Stimulated activated CD4-positive, alpha-beta T cell treated with anti-CD3 and anti-CD28 coated beads, Interleukin-1b, Interleukin-23, amount 100 ng/mL, for 24 hours (primary cell): ENCODE measurements at places on chromosomes 3 and 15.

GRCh38 chr15:96716075-96716474 is 385.6 kb downstream of the NR2F2 start:
- DNase-seq = no peak

DNA sequence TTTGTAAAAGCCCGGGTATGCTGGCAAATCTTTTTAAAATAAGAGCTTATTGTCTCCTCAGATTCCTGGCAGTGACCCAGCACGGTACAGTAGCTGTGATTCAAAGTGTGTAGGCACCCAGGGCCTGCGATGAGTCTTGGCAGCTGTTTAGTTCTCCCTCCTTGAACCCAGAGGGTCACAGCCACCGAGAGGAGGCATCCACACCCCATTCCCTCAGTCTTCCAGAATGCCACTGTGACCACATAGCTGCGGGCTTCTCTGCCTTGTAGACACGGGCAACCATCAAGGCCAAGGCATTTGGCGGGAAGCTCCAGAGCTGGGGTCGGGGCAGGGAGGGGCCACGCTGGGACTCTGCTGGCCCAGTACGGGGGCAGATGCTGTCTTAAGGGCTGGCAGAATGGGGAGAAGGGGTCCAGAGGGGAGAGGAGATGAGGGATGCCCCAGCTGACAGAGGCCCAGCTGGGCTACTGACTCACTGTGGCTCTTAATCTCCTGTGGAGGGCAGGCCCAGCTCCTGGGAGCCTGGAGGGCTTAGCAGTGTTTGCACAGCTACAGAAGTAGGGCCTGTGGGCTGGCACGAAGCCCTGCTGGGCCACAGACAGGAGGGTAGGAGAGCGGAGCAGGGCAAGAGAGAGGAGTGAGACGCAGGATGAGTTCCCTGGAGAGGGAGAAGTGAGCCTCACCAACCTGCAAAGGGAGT is 68.8 kb upstream of the DLG1 start:
- DNase-seq = no peak

DNA sequence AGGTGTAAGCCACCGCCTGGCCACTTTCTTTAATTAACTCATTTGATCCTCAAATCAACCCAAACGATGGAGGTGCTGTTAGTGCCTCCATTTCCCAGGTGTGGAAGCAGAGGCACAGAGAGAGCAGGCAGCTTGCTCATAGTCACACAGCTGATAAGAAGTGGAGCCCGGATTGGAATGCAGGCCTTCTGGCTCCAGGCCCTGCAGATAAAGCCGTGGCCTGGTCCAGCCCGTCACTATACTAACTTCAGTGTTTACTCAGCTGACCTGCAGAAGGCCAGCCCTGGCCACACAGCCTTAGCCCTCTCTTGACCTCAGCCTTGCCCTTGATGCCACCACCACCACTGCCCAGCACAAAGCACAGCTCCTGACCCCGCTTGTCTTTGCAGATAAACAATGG is 116.7 kb downstream of the NUP210 start:
- no peak for DNase-seq

DNA sequence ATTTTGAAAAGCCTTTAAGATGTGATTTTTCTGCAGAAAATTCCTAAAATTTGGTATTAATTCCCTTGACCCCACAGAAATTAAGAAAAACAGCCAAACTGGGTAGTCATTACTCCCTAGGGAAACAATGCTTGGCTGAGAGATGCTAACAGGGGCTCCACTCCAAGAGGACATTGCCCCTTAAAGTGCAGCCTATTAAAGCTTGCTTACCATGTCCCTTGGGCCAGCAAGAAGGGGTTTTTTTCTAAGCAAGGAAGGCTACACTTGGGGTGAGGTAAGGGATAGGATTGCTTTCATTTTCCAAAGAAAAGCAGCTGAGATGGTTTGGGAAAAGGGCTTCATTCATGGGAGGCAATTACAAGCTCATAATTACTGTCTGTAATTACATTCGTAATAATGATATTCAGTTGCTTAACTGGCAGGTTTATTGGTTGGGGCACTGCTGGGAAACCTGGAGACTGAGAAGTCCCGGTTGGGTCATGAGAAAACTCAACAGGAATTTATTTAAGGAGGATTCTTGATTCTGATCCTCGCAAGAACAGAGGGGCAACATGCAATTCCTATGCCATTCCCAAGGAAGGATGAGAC is 247.5 kb downstream of the NR1D2 start:
- no peak for DNase-seq

DNA sequence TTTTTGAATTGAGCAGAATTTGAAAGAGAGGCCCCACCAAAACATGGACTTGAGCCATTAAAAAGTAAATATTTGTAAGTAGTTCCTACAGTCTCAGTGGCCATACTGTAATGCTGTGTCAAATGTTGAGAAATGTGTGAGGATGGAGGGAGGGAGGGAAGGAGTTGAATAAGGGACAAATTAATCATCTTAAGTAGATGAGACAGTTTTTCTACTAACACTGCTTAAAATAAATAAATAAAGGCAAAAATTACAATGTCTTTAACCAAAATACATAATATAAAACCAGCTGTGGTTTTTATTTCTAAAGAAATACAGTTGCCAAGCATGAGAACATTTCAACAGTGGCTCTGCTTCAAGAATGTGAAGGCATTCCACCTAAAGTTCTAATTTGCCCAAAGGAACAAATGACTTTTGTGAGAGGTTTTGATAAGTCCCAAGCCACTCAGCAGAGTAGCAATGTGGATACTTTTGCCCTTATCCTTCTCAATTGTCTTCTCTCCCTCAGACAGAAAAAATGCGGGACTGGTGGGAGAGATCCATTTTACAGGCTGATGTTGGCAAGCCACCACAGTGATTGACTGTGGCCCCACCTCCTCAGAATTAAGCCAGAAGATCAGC is 427.0 kb upstream of the RARB start:
- DNase-seq = no peak

- no peak for DNase-seq
These were observed 318.6 kb downstream of the SUCLG2 start for GRCh38 chr3:67335813-67336212.

- no peak for DNase-seq
These were observed 204.9 kb upstream of the CGNL1 start for GRCh38 chr15:57171426-57171825.

DNA sequence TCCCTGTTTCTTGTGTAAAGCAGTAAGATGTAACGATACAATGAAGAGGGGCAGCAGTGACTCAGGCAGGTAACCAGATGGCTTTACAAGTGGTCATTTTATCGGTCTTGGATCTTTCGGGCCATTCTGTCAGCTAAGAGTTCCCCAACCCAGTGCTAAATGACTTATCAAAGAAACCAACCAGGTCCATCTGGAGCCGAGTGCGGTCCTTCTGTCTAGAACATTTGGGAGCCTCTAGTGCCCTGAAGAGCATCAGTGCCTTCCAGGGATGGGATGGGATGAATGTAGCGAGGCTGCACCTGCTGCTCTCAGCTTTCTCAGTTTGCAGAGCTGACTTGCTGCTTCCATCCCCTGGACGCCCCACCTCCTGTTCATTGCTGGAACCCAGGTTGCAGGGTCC is 131.7 kb upstream of the AGBL1 start:
- DNase-seq = no peak

GRCh38 chr3:49266410-49267095 is 10.5 kb downstream of the C3orf62 start:
- DNase-seq = no peak

DNA sequence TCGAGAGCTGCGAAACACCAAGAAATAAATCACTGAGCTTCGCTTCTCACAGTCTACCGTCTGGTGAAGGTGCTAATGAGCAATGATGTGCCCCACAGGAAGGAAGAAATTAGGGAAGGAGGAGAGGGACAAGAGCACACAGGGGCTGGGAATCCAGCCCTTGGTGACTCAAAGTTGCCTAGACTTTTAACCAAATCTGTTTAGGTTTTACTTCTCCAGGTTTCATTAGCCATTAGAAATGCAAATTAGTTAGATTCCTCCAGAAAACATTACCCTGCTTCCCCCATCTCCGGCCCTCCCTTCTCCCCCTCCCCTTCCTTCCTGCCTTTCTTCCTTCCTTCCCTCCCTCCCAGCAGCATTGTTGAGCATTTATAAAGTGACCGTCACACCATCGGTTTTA is 59.3 kb upstream of the UBE2E1 start:
- no peak for DNase-seq

DNA sequence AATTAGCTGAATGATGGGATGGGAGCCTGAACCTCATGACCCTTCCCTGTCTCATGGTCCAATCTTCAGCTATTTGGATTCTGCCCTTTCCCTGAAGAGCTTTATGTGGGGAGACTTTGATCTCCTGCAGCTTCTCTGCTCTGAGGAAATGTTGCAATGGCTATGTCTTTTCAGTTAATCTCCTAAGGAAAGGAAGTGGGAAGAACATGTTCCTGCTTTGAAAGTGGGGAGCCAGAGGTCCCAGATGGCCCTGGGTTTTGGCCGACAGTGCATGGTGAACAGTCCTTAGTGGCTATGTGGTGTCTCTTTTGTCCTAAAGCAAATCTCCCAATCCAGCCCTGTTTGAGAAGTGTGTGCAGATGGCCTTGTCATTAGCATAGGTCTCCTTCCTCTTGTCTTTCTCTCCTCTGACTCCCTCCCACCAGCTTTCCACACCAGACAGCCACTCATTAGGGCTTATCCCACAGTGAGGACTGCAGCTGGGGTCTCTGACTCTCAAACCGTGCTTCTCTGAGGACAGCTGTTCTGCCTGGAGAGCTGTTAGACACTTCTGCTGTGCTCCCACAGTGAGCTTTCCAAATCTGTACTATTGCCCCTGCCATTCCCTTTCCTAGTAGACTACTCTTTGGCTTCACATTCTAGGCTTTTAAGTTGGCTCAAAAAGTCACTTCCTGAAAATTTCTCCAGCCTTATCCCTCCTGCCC is 365.8 kb upstream of the UMPS start:
- no peak for DNase-seq

- DNase-seq = no peak
These were observed 141.6 kb downstream of the THRB start for GRCh38 chr3:24352893-24353553.

- DNase-seq = peak; percentile 36
These were observed 7.1 kb downstream of the CELSR3 start for GRCh38 chr3:48655606-48656005.

DNA sequence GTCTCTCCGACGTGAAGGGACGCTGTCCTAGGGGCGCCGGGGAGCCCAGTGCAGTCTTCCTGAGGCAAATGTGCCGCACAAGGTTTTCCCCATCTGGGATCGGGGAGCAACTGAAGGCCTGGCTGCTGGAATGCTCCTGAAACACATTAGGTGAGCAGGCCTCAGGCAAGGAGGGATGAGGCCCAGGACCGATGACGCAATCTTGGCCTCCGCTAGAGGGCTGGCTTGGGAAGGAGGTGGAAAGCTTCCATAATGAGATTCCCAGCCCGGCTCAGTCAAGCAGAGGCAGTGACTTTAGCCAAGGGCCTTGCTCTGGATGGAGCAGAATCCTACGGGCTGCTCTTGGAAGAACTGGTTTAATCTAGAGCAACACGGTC is 50.8 kb downstream of the CPN2 start:
- DNase-seq = no peak

GRCh38 chr15:93358166-93359059 is 269.4 kb upstream of the RGMA start:
- DNase-seq = no peak

DNA sequence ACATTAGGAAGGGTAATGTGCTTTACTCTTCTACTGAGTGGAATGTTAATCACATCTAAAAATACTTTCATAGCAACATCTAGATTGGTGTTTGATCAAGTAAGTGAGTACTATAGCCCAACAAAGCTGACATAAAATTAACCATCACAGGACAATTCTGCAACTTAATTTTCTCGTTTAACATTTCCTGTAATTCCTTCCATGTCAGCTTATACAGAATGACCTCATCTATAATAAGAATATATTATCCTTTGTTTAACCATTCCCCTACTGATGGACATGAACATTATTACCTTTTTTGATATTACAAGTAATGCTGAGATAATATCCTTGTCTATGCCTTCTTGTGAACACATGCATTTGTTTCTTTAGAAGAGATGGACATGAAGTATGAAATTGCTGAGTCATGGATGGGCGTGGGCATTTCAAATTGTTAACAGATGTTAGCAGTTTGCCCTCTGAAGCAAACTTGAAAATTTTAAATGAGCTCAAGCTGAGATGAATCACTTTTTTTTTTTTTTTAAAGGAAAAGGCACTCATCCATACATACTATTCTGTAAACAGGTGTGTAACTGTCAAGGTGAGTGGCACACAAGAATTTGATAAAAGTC is 85.1 kb downstream of the OXNAD1 start:
- DNase-seq = no peak

GRCh38 chr15:55484917-55485672 is 22.9 kb downstream of the DNAAF4 start:
- no peak for DNase-seq
